ENCODE measurements at places on chromosomes 11 and 22. TPM values are rescaled to one million over a fixed set of nuclear protein-coding genes. Genes with fewer than 3 reads are reported as not detected.
A peak's percentile ranks its signal among the peaks of the same experiment; 100 is the strongest.

DYNC2H1 gene
- total RNA-seq = 21.1 TPM

GRCh38 chr22:27453725-27454124, 347.8 kb downstream of the MN1 start:
- DNase-seq = no peak

- peak; percentile 40 for DNase-seq
These were observed 38.5 kb upstream of the FJX1 start for GRCh38 chr11:35579557-35580396.

POU2AF2 gene
- total RNA-seq = not detected
